T-cell (primary cell): ENCODE measurements at places on chromosomes 3 and 15.

GRCh38 chr3:44421280-44421679, 56.2 kb downstream of the ZNF445 start:
- H3K27ac ChIP-seq: no peak overlapping the region
- peaks cover 26% of the 10 kb centered on the region for H3K27me3 ChIP-seq
- H3K36me3 ChIP-seq: no peaks in the 10 kb centered on the region
- no peak for DNase-seq
- H3K4me1 ChIP-seq: no peaks in the 10 kb centered on the region

DNA sequence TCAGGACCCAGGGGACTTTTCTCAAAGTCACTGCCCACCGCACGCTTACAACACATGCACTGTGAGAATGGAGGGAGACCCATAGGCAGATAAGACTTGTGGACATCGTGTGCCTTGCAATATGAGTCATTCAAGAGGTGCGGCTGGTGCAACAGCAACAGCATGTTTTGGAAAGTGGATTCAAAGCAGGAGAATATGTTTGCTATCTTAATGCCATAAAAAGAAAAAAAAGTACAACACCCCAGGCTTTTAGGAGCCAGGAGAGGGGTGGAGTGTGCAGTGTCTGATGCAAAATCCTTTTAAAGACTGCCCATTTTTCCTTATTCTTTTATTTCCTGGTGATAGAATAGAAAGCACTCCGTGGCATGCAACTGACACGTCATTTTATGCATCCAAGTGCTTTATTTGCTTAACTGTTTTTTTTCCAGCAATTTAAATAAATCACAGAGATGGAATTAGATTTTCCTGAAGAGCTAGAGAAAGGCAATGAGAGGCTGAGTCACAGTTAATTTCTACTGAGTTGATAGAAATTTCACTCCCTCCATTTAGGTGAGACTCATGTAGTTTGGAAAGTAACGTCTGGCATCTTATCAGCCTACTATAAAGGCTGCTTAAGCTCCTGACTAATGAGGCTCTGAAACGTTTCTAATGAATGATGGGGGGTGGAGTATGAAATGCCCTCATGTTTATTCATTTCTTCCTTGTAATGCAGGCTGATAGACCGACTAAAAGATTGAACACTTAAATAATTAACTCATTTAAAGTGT, 96.4 kb downstream of the NSUN3 start:
- no peaks in the 10 kb centered on the region for H3K36me3 ChIP-seq
- H3K27me3 ChIP-seq: no peaks in the 10 kb centered on the region
- H3K4me3 ChIP-seq: no peak overlapping the region
- no peak for DNase-seq

DNA sequence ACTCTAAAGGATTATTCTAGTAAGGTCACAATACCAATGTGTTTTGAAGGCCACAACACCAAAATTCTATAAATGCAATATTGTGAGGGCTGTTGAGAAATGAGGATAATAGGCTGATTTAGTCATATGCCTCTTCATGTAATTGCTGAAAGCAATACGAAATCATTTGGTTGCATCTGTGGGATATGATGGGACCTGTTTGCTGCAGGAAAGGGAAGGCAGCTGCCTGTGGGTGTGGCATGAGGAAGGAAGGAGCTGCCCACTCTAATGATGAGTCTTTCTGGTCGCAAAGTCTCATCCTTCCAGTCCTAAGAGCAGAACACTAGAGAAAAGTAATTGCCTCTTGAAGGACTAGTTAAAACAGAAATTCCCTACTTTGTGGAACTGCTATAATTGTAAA, 245.3 kb upstream of the ZPLD1 start:
- no peak overlapping the region for H3K27ac ChIP-seq
- H3K4me3 ChIP-seq: no peak overlapping the region
- no peaks in the 10 kb centered on the region for H3K36me3 ChIP-seq
- no peaks in the 10 kb centered on the region for H3K27me3 ChIP-seq

- no peak for DNase-seq
- no peak overlapping the region for H3K27ac ChIP-seq
- no peaks in the 10 kb centered on the region for H3K27me3 ChIP-seq
- no peaks in the 10 kb centered on the region for H3K4me1 ChIP-seq
- no peaks in the 10 kb centered on the region for H3K36me3 ChIP-seq
Observed at GRCh38 chr3:19931767-19932188, 2.2 kb downstream of the EFHB start.

GRCh38 chr3:86180696-86181095, 810.3 kb downstream of the VGLL3 start:
- H3K27me3 ChIP-seq: no peaks in the 10 kb centered on the region
- no peaks in the 10 kb centered on the region for H3K4me1 ChIP-seq
- DNase-seq: no peak
- H3K36me3 ChIP-seq: no peaks in the 10 kb centered on the region
- H3K27ac ChIP-seq: no peak overlapping the region

DNA sequence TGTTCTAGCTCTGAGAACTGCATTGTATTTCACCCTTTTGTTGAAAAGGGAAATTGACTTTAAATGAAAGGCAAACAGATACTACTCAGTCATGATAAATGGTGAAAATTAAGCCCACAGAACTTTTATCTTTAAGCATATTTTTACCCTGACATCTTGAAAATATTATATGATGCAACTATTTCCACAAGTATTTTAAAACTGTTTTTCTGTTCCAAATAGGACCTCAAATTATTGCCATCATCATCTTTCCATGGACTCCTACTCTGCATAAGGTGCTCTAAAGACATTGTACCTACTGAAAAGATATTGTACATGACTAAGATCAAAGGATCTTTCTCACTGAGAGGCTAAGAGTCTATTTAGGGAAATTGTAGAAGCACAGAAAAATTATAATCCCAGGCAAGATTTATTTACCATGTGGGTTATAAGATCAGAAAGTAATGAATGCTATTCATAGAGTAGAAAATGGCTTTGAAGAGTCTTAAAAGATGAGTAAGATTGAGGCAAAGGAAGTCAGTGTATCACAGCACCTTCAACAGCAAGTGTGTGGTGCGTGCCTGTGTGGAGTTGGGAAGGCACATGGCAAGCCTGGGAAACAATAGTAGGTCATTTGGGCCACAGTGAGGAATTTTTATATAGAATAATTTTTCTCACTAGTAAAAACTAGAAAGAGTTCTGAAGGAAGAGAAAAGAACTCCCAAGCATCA, 68.8 kb downstream of the VGLL3 start:
- no peaks in the 10 kb centered on the region for H3K4me1 ChIP-seq
- H3K27ac ChIP-seq: no peak overlapping the region
- no peak overlapping the region for H3K4me3 ChIP-seq

GRCh38 chr3:11643201-11643603, 513 bp downstream of the VGLL4 start:
- no peaks in the 10 kb centered on the region for H3K27me3 ChIP-seq
- H3K27ac ChIP-seq: peak overlapping the region; percentile 76
- H3K36me3 ChIP-seq: no peaks in the 10 kb centered on the region
- H3K4me3 ChIP-seq: peak overlapping the region; percentile 67
- DNase-seq: peak; percentile 9
- peaks cover 30% of the 10 kb centered on the region for H3K4me1 ChIP-seq

DNA sequence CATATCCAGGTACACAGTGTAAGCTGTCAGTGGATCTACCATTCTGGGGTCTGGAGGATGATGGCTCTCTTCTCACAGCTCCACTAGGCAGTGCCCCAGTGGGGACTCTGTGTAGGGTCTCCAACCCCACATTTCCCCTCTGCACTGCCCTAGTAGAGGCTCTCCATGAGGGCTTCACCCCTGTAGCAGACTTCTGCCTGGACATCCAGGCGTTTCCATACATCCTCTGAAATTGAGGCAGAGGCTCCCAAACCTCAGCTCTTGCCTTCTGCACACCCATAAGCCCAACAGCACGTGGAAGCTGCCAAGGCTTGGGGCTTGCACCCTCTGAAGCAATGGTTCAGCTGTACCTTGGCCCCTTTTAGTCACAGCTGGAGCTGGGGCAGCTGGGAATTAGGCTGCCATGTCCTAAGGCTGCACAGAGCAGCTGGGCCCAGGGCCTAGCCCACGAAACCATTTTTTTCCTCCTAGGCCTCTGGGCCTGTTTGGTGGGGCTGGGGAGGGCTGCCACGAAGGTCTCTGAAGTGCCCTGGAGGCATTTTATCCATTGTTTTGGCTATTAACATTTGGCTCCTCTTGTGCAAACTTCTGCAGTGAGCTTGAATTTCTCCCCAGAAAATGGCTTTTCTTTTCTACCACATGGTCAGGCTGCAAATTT, 65.5 kb upstream of the FILIP1L start:
- no peak for DNase-seq
- H3K27ac ChIP-seq: no peak overlapping the region
- no peaks in the 10 kb centered on the region for H3K27me3 ChIP-seq
- no peaks in the 10 kb centered on the region for H3K4me1 ChIP-seq
- H3K36me3 ChIP-seq: peaks cover 3% of the 10 kb centered on the region
- H3K4me3 ChIP-seq: no peak overlapping the region

DNA sequence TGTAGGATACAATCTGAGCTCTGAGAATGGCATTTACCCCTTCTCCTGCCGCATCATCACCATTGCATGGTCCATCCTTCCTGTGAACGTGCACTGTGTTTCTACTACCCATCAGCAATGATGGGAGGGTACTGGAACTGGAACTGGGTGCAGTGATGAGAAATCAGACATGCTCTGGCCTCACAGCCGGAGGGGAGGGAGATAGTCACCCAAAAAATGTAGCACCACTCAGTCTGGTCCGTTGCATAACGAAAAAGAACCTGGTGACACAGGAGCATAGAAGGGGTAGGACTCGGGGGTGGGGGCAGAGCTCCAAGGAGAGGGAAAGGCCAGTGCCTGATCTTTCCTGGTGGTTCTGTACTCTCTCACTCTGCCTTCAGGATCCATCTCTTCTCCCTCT, 205.0 kb downstream of the RPLP1 start:
- no peak overlapping the region for H3K4me3 ChIP-seq
- no peak for DNase-seq
- H3K27ac ChIP-seq: no peak overlapping the region
- H3K27me3 ChIP-seq: peaks cover 10% of the 10 kb centered on the region
- no peaks in the 10 kb centered on the region for H3K4me1 ChIP-seq
- no peaks in the 10 kb centered on the region for H3K36me3 ChIP-seq

GRCh38 chr3:57110798-57111197, 50.3 kb downstream of the SPATA12 start:
- no peak overlapping the region for H3K27ac ChIP-seq
- DNase-seq: no peak
- peaks cover 12% of the 10 kb centered on the region for H3K27me3 ChIP-seq
- no peaks in the 10 kb centered on the region for H3K36me3 ChIP-seq

DNA sequence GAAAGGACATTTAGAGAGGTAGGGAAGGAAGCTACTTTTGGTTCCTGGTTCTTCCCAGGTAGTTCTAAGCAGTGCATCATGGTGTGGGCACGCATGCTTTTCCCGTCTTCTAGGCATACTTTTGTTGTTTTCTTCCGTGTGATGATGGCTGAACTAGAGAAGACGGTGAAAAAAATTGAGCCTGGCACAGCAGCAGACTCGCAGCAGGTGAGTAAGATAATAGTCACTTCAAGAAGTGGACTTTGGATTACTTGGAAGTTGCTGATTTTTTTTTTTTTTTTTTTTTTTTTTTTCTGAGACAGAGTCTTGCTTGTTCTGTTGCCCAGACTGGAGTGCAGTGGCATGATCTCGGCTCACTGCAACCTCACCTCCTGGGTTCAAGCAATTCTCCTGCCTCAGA, 17.9 kb downstream of the FANCD2OS start:
- DNase-seq: no peak
- H3K27ac ChIP-seq: no peak overlapping the region
- peaks cover 6% of the 10 kb centered on the region for H3K36me3 ChIP-seq
- no peaks in the 10 kb centered on the region for H3K4me1 ChIP-seq
- no peaks in the 10 kb centered on the region for H3K27me3 ChIP-seq

- H3K36me3 ChIP-seq: no peaks in the 10 kb centered on the region
- no peak overlapping the region for H3K27ac ChIP-seq
- DNase-seq: no peak
- H3K4me3 ChIP-seq: no peak overlapping the region
- no peaks in the 10 kb centered on the region for H3K4me1 ChIP-seq
Observed at GRCh38 chr3:99911433-99911832, 93.8 kb downstream of the CMSS1 start.

- H3K27ac ChIP-seq: no peak overlapping the region
- H3K27me3 ChIP-seq: no peaks in the 10 kb centered on the region
- no peak overlapping the region for H3K4me3 ChIP-seq
- no peak for DNase-seq
Observed at GRCh38 chr3:130973406-130973805, 53.2 kb downstream of the ASTE1 start.

GRCh38 chr15:44087578-44088465, 107.2 kb downstream of the FRMD5 start:
- no peaks in the 10 kb centered on the region for H3K36me3 ChIP-seq
- H3K4me1 ChIP-seq: no peaks in the 10 kb centered on the region
- no peak for DNase-seq
- H3K4me3 ChIP-seq: no peak overlapping the region
- H3K27me3 ChIP-seq: no peaks in the 10 kb centered on the region
- no peak overlapping the region for H3K27ac ChIP-seq

GRCh38 chr3:186882881-186883685, 40.6 kb downstream of the ADIPOQ start:
- H3K4me3 ChIP-seq: no peak overlapping the region
- no peak for DNase-seq
- peaks cover 7% of the 10 kb centered on the region for H3K4me1 ChIP-seq
- H3K27me3 ChIP-seq: no peaks in the 10 kb centered on the region

DNA sequence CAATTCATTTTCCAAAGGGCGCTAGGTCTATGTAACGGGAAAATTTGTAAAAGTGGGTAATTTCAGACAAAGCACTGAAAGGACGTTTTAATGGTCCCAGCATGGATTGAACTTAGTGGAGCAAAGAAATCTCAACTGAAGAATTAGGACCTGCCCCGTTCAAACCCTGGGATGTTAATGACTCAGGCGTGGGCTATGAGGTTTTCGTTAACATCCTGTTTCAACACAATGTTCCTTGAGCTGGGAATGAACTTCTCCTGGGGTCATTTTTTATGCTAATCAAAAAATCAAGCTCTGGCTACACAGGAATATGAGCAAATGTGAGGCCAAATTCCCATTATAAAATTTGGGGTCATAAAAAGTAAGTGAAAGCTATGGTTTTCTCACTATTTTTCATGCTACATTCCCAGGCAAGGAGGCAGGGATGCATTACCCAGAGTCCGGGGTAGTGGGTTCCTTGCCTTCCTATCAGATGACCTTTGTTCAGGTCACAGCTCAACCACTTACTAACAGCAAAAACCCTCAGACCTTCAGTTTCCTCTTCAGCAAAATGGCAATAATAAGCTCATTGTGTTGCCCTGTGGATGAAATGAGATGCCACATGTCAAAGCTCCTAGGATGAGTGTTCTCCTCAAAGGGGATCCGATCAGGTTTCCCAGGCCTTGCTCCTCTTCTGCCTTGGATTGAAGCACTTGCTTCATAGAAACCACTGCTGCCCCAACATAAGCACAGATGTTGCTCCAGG, 271.4 kb downstream of the ARRDC4 start:
- no peak overlapping the region for H3K4me3 ChIP-seq
- no peak for DNase-seq
- peaks cover 3% of the 10 kb centered on the region for H3K27me3 ChIP-seq
- H3K27ac ChIP-seq: no peak overlapping the region
- H3K36me3 ChIP-seq: no peaks in the 10 kb centered on the region
- no peaks in the 10 kb centered on the region for H3K4me1 ChIP-seq
